ENCODE measurements at places on chromosomes 5 and 9.

- DNase-seq, result no peak
Observed at GRCh38 chr9:122354536-122355199, 16.2 kb upstream of the PTGS1 start.

DNA sequence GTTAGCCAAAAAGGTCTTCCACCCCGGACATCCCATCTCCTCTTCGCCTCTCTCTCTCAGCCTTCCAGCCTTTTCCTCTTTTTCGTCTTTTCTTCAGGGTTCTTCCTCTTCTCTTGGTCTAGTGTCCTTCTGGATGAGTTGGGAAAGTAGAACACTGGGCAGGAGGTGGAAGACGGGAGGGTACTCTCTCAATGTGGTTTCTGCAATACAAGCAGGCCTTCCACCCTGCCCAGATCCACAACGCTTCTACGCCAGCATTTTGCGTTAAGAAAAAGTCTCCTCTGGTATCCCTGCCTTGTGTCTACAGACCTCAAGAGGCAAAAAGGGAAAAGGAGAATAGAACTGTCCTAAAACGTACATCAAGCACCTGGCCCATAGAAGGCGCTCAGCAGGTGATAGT lies 587.8 kb downstream of the BNC2 start:
- DNase-seq, result no peak

DNA sequence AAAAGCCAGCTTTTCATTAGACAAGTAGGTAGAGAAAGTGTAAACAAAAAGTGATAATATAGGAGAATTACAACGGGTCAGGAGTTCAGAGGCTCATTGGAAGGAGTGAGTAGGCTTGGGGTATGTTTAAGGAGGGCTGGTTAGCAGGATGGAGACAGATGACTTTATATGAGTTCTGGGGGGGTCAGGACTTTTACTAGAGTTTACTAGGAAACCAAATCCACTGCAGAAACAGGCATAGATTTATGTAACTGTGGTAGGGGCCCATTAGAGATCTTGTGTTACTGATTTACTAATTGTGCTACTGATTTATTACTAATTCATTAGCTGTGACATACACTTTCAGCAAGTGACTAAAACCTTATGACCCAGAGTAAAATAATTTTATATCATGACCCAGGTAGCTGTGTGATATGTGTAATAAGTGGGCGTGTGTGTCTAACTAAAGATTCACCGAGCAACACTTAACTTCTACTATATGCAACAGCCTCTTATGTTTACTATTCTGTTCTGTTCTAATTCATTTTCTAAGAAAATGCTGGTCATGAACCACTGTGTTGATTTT lies 73.5 kb downstream of the IQGAP2 start:
- no peak for DNase-seq

DNA sequence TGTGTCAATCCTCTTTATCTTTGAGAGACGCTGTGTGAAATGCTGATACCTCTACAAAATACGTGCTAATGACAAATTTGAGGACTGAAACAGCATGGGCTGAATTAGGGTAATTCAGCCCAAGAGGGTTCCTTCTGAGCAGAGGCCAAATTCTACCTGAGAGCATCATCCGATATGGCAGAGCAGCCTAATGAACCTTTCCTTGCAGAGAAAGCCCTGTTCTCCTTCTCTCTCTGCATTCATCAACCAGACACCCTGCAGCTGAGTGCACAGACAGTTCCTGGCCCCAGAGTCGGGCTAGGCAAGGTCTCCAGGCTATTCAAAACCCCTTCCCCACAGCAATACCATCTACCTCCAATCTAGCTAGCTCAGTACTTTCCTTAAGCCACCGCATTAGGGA lies 77.9 kb downstream of the TRIM32 start:
- no peak for DNase-seq

DNA sequence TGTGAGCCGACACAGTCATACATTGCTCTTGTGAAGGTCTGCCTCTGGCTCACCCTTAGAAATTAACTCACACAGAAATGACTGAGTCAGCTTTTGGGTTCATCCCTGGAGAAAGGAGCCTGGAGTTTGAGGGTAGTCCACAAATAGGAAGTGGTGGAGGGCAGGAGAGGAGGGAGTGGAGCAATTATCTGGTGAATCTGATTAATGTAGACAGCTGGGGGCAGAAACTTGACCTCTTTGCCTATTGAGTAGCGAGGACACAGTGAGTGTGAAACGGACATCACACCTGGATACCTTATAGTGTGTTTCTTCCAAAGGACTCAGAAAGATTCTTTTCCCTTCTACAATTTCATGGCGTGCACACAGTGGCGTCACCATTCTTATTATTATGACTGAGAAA lies 48.5 kb upstream of the MSX2 start:
- no peak for DNase-seq

DNA sequence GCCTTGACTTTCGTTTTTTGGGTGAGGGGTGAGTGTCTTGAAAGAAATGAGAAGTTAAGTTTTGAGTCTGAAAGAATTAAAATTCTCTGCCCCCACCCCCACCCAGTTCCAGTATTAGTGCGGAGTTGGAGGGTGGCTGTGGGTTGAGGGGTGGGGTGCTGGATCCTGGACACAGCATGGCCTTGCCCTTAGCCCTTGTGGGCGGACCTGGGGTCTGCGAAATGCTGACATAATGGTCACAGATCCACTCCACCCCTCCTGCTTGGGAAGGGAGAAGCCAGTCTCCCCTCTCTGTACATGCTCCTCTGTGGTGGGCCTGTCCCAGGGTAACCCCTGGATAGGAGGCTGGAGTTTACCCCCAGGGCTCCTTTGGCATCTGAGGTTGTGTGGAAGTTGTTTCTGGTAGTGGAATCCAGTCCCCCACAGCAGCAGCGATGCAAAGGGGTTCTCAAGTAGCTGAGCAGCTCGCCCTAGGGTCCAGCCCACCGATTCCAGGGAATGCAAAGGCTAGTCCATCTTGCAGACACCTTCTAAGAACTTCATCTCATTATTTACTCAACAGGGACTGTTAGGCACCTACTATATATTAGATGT lies 42.8 kb upstream of the TCF7 start:
- peak; percentile 56 for DNase-seq

GRCh38 chr5:133287500-133287899 lies 235.7 kb downstream of the HSPA4 start:
- DNase-seq, result peak; percentile 80

DNA sequence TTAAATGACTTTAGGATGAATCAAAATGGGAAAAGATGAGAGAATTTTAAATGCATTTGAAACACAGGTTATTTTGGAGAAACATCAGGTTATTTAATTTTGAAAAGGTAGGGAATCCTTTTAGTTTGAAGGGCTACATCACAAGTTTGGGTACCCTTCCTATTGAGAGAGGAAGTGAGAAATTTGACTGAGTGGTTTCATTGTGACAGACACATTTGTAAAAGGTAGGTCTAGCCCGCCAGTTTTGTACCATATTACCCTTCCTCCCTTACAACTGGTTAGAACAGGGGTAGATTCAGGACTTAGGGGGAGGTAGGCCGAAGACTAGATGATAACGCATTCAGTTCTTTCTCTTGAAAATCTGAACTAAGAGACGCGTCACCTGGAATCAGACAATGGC lies 464.2 kb downstream of the EBF1 start:
- DNase-seq, result no peak

- no peak for DNase-seq
Observed at GRCh38 chr9:72954431-72955125, 1.7 kb upstream of the ALDH1A1 start.

DNA sequence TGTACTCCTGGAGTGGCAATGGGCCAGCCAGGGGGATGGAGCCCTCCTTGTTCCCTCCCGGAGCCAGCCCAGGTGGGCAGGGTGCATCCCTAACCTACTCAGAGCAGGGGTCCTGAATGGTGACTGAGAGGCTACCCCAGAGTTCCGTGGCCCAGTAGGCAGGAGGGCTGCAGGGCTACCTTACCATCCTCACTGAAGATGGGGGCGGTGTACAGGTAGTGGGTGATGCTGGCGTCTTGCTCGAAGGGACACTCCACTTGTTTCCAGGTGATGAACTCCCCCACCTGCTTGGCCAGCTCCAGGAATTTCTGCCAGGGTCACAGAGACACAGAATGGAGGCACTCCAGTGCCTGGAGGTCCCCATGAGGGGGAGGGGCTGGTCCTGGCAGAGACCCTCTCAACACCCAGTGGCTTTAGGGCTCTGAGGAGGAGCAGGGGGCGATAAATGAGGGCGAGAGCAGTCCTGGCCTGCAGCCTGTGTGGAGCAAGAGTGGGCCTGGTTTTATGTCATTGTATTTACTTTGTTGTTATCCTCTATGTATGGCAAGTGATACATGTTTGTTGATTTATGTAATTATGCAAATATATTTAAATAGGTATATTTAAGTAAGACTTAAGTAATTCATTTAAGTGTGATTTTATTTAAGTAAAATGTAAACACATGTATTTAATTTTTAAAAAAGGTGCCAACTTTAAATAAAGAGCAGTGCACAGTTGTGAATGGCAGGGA lies 39.9 kb upstream of the RNF130 start:
- DNase-seq, result peak; percentile 52

Measured in H7 (cell line).